ENCODE measurements at places on chromosomes 4 and X.

- DNase-seq = no peak
Measured at GRCh38 chr4:87227751-87228151, 7.3 kb upstream of the KLHL8 start.

- no peak for DNase-seq
Measured at GRCh38 chrX:15864629-15865028, 10.0 kb upstream of the AP1S2 start.

- no peak for DNase-seq
Measured at GRCh38 chr4:156495836-156496235, 475.8 kb downstream of the PDGFC start.

DNA sequence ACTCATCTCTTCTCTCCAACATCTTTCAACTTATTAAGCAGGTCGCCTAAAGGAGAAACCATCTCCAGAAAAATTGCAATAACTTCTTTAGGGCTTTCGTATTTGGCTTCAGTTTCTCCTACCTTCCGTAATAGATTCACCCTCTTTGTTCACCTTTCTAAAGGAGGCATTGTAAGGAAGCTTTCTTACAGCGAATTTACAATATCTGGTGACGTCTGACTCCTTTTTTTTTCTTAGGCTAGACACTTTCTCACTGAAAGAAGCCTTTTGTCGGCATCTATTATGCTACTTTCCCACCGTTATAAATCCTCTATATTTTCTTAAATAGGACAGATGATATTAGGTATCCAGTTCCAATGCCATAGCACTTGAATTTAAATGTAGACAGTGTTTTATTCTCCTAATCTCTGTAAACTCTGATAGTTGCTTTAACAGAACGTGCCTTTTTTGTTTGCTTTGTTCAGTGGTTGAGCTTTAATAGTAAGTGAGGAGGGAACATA is 302.4 kb downstream of the IL1RAPL1 start:
- DNase-seq = no peak

GRCh38 chr4:158376106-158376840 is 145.4 kb upstream of the RXFP1 start:
- DNase-seq = no peak

- DNase-seq = no peak
Measured at GRCh38 chr4:147863111-147863747, 131.3 kb downstream of the ARHGAP10 start.

GRCh38 chr4:83440899-83441298 is 14.7 kb downstream of the HELQ start:
- no peak for DNase-seq

DNA sequence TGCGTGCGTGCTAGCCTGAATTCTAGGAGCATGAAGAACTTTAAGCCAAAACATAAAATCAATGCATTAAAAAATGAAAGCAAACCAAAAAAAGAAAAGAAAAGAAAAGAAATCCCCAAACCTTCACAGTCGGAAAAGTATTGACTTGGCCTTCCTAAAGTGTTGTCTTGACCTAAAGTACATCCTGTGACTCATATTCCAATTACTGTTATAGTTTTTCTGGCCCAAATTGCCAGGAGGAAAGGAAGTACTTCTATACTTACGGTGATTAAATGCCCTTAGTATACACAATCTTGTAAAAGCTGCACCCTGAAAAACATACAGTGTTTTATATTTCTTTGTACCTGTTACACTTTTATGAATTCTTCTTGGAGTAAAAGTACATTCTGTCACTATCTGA is 512.8 kb downstream of the ANKRD50 start:
- no peak for DNase-seq

DNA sequence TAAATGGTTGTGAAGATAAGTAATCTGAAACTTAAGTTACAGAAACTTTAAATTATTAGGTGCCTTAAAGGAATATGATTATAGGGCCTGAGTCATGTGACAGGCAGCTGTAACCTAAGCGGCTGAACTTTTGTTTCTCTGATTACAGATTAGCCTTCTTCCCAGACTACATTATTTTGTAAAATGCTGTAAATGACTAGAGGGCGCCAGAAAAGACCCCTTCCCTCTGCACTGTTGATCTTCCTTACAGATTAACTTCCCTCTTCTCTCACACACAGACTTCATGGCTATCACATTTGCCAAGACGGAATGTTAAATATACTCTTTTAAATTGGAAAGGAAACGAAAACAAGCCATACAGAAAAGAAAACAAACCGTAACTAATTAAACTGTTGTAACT is 96.6 kb downstream of the EVC2 start:
- DNase-seq = no peak

GRCh38 chrX:111131572-111131971 is 35.6 kb downstream of the PAK3 start:
- DNase-seq = no peak

DNA sequence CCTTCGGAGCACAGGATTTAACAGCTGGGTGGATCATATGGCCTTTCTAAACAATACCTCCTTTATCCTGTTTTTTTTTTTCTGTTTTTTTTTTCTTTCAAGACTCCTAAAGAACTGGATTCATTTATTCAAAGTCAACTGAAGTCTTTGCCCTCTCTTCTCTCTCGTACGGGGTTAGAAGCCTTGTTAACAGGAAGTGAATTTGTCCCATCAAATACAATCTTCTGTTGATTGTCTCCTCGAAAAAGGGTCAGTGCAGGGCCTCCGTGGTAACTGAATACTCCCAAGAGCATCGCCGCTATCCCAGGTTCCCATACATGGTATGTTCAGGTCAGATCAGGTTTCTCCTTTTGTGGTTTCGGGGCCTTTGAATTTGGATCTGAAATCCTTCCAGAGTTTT is 1.8 kb upstream of the TMEM128 start:
- DNase-seq = no peak

DNA sequence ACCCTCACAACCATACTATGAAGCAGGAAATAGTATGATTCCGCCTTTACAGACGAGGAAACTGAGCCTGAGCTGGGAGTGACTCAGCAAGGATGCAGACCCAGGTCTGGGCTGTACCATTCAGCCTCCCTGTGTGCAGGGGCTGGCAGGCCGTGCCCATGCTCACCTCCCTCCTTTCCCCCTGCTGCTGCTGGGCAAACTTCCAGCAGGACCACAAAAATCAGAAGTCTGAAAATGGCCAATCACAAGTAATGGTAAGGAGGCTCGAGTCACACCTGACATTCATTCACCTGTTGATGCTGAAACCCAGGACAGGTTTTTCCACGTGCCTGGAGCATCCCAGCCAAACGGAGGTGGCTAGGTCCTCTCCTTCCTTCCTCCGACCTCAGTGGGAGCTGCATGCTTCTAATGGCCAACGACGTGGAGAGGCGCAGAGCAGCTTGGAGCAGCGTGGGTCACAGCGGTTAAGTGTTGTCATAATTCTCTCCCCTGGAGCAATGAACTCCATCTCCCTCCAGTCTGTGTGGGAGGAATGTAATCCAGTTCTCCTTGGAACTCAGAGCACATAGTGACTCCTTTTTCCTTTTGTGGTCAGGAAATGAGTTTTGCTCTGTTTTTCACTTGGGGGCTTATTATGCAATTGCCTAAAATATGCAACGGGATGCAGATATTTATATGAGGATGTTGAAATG is 371.7 kb downstream of the BCOR start:
- no peak for DNase-seq

DNA sequence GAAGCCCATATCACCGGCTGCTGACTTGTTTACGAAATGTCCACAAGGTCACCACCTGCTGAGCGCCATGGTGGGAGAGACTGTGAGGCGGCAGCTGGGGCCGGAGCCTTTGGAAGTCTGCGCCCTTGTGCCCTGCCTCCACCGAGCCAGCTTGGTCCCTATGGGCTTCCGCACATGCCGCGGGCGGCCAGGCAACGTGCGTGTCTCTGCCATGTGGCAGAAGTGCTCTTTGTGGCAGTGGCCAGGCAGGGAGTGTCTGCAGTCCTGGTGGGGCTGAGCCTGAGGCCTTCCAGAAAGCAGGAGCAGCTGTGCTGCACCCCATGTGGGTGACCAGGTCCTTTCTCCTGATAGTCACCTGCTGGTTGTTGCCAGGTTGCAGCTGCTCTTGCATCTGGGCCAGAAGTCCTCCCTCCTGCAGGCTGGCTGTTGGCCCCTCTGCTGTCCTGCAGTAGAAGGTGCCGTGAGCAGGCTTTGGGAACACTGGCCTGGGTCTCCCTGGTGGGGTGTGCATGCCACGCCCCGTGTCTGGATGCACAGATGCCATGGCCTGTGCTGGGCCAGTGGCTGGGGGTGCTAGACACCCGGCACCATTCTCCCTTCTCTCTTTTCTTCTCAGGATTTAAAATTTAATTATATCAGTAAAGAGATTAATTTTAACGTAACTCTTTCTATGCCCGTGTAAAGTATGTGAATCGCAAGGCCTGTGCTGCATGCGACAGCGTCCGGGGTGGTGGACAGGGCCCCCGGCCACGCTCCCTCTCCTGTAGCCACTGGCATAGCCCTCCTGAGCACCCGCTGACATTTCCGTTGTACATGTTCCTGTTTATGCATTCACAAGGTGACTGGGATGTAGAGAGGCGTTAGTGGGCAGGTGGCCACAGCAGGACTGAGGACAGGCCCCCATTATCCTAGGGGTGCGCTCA is 8.7 kb upstream of the MSANTD1 start:
- DNase-seq = no peak

DNA sequence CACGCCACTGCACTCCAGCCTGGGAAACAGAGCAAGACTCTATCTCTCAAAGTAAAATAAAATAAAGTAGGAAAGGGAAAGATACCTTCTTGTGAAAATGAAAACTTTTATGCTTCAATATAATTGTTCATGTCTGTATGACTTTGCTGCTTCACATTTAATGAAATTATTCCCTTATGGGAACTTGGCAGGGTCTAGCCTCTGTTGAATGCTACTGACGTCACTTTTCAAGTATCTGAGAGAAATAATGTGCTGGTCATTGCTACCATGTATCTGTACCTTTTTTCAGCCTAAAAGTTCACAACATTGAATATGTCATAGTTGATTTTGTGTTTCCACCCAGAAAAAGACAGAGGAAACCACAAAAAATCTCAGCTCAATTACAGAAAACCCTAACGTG is 65.2 kb downstream of the PRDM5 start:
- no peak for DNase-seq

GRCh38 chr4:8250227-8250626 is 19.3 kb upstream of the HTRA3 start:
- no peak for DNase-seq

DNA sequence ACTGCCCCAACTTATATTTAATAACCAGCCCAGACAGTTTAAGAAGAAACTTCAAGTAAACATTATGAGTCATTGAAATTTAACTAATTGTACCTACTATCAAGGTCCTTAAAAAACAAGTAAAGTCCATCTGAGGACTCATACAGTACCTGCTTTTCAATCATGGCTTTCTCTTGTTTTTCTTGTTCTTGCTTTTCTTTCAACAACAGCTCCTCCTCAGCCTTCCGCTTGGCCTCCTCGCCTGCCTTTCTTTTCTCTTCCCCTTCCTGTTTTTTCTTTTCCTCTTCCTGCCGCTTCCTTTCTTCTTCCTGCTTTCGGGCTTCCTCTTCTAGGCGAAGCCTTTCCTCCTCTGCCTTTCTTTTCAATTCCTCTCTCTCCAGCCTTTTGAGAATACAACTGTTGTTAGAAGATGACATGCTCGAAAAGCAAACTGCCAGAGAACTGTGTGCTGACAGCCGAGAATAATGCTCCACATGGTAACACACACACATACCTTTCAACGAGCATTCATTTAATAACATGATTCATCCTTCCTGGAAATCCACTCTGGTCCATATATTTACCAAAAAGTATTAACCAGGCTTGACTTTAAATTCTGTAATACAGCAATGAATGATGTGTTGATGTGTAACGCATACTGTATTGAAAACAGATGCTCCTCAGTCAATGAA is 25.2 kb upstream of the BCLAF3 start:
- DNase-seq = no peak

- DNase-seq = no peak
Measured at GRCh38 chrX:29852767-29853166, 362.6 kb upstream of the MAGEB2 start.

DNA sequence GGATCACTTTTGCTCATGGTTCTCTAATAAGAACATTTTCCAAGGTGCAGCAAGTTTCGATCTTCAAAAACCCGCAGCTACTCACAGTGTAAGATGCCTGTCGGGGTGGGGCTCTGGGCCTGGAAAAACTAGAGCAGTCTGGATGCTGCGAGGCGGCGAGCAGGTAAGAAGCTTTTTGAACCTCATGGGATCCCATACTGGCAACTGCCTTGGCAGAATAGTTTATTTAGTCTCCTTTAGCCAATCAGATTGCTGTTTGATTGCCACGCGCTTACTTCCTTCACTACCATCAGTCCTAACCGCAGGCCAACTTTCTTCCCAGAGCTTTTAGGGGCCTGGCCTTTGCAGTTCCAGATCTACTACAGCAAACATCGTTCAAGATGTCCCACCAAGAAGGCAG is 61.3 kb upstream of the MAGEB10 start:
- DNase-seq = no peak

- DNase-seq = no peak
Measured at GRCh38 chr4:140648716-140649308, 80.1 kb upstream of the UCP1 start.

Measured in stimulated activated CD4-positive, alpha-beta T cell treated with anti-CD3 and anti-CD28 coated beads, Interleukin-15, amount 100 ng/mL, for 24 hours (primary cell).